ENCODE measurements at places on chromosomes 6 and 20.

- no peak overlapping the region for H3K4me3 ChIP-seq
- H3K27me3 ChIP-seq, result no peaks in the 10 kb centered on the region
- no peaks in the 10 kb centered on the region for H3K4me1 ChIP-seq
These were observed 153.6 kb downstream of the BMP2 start for GRCh38 chr20:6920991-6921613.

GRCh38 chr6:104640150-104640700 is 219.5 kb downstream of the HACE1 start:
- DNase-seq, result no peak
- no peaks in the 10 kb centered on the region for H3K36me3 ChIP-seq
- H3K4me3 ChIP-seq, result no peak overlapping the region
- no peak overlapping the region for H3K27ac ChIP-seq
- H3K27me3 ChIP-seq, result no peaks in the 10 kb centered on the region

DNA sequence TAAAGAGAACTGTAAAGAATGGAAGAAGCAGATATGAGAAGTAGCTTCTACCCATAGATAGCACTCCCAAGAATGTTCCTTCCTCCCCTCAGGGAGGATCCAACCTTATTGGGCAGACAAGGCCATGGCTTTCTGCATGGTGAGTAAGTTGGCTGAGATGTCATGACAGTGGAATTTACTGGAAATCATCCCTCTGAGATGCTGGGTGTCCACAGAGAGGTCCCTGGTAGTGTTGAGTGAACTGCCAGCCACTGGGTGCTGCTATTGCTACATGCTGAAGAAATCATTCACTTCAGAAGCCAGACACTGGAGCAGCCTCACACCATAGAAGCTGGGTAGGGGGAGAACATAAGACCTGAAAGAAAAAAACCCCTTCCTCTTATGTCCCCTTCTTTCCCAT is 46.4 kb upstream of the FERMT1 start:
- no peaks in the 10 kb centered on the region for H3K27me3 ChIP-seq
- no peak overlapping the region for H3K4me3 ChIP-seq
- DNase-seq, result no peak
- no peaks in the 10 kb centered on the region for H3K4me1 ChIP-seq

DNA sequence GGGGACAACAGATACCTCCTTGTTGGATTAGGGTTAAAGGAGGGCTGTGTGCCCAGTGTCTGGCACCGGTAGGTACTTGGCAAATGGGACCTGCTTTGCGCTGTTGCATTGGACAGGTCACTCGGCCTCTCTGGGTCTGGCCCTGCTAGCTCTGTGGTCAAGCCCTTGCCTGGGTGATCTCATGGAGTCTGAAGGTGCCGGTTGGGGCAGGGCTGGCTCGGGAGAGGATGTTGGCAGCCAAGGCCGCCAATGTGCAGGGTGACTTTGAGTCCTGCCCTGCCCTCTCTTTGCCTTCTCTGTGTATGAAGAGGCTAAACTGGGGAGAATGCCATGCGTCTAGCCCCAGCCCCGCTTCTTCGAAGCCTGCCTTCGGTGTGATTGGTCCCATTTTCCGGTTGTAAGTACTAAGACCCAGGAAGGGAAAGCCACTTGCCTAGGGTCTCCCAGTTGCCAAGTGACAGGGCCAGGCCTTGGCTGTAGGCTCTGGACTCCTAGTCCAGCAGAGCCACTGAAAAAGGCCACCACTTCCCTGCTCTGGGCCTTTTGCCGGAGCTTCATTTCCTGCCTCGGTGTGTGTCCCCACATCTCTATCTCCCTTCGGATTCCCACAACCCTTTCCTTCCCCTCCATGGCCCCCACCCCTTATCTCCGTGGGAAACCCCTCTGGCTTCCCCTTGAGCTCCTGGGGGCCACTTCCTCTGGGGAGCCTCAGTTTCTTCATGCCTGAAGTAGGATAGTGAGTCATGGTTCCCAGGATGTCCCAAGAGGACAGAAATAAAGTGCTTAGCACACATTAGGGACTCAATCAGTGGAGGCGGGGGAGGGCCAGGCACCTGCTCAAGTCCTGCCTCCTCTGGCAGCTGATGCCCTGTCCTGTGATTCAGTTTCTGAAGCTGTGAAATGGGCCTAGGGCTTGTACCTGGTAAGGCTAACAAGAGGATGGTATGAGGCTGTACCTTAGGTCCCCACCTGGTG is 3.9 kb downstream of the SRC start:
- no peak for DNase-seq
- no peak overlapping the region for H3K27ac ChIP-seq
- no peaks in the 10 kb centered on the region for H3K36me3 ChIP-seq
- H3K27me3 ChIP-seq, result no peaks in the 10 kb centered on the region
- no peak overlapping the region for H3K4me3 ChIP-seq

- DNase-seq, result peak; percentile 66
- no peaks in the 10 kb centered on the region for H3K36me3 ChIP-seq
- peaks cover 30% of the 10 kb centered on the region for H3K4me1 ChIP-seq
- H3K27ac ChIP-seq, result peak overlapping the region; percentile 93
These were observed 1.7 kb downstream of the NECAB3 start for GRCh38 chr20:33672426-33673113.

DNA sequence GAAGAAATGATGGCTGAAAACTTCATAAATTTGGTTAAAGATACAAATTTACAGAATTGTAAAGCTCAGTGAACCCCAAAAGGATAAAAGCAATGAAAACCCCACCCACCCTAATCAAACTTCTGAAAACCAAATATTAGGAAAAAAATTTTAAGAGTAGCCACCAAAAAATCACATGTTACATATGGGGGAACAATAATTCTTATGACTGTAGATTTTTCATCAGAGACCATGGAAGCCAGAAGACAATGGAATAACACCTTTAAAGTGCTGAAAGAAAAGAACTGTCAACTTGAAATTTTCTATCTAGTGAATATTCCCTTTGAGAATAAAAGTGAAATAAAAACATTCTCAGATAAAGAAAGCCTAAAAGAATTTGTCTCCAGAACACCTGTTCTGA is 24.4 kb downstream of the PROCR start:
- H3K27me3 ChIP-seq, result no peaks in the 10 kb centered on the region
- H3K4me3 ChIP-seq, result no peak overlapping the region

DNA sequence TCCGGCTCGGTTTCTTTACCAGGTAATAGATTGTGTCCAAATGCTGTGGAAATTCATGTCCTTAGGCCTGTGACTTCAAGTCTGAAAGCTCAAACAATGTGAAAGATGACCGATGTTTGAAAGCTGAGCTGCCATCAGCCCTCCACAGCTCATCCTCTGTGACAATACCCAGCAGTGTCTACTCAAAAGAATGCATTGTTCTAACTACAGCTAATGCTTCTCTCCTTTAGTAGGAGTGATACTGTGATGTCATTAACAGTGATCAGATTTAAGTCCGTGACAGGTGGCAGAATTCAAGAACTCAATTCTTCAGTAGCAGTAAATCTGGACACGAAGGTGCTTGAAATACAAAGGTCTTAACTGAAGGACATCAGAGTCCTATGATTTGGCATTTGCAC is 97.3 kb downstream of the RCAN2 start:
- no peaks in the 10 kb centered on the region for H3K27me3 ChIP-seq
- no peak for DNase-seq
- no peak overlapping the region for H3K4me3 ChIP-seq
- no peak overlapping the region for H3K27ac ChIP-seq
- no peaks in the 10 kb centered on the region for H3K36me3 ChIP-seq
- no peaks in the 10 kb centered on the region for H3K4me1 ChIP-seq

- H3K36me3 ChIP-seq, result no peaks in the 10 kb centered on the region
- H3K4me3 ChIP-seq, result no peak overlapping the region
- no peaks in the 10 kb centered on the region for H3K4me1 ChIP-seq
- no peak overlapping the region for H3K27ac ChIP-seq
These were observed 353.6 kb downstream of the MAFB start for GRCh38 chr20:40335437-40335836.

- no peak overlapping the region for H3K27ac ChIP-seq
- H3K4me1 ChIP-seq, result peaks cover 2% of the 10 kb centered on the region
- no peaks in the 10 kb centered on the region for H3K36me3 ChIP-seq
- H3K4me3 ChIP-seq, result no peak overlapping the region
- no peak for DNase-seq
These were observed 73.9 kb upstream of the IPCEF1 start for GRCh38 chr6:154430481-154430919.

DNA sequence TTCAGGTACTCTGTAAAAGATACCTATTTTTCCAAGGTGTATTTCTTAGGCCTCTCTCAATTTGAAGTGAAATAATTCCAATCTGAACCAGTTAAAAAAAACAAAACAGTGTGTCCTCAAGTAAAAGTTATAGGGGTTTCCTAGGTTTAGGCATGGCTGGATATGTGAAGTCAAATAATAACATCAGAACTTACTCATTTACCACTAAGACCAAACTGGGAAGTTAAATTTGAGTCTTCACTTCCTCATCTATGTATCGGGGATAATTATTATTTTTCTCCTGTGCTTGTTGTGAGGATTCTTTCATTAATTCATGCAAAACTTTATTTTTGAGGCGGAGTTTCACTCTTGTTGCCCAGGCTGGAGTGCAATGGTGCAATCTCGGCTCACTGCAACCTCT is 86.2 kb upstream of the PTPRK start:
- no peak for DNase-seq
- no peaks in the 10 kb centered on the region for H3K36me3 ChIP-seq
- no peak overlapping the region for H3K27ac ChIP-seq
- H3K27me3 ChIP-seq, result no peaks in the 10 kb centered on the region
- H3K4me3 ChIP-seq, result no peak overlapping the region

- no peaks in the 10 kb centered on the region for H3K36me3 ChIP-seq
- no peak overlapping the region for H3K4me3 ChIP-seq
- no peak for DNase-seq
- H3K27me3 ChIP-seq, result no peaks in the 10 kb centered on the region
These were observed 31.2 kb downstream of the RREB1 start for GRCh38 chr6:7138921-7139358.

GRCh38 chr20:4666001-4666479 is 55.7 kb upstream of the PRND start:
- no peak overlapping the region for H3K27ac ChIP-seq
- H3K27me3 ChIP-seq, result no peaks in the 10 kb centered on the region
- H3K4me3 ChIP-seq, result no peak overlapping the region
- no peaks in the 10 kb centered on the region for H3K36me3 ChIP-seq
- DNase-seq, result no peak

GRCh38 chr6:125747589-125748405 is 1.6 kb upstream of the HEY2 start:
- H3K27ac ChIP-seq, result peak overlapping the region; percentile 93
- DNase-seq, result peak; percentile 65
- H3K4me1 ChIP-seq, result peaks cover 4% of the 10 kb centered on the region
- H3K4me3 ChIP-seq, result peak overlapping the region; percentile 77
- H3K36me3 ChIP-seq, result no peaks in the 10 kb centered on the region

Data from ovary (tissue), 10 donors.